Large intestine (tissue), 12 donors: ENCODE measurements at places on chromosomes 12 and 14. TPM values are rescaled to one million over a fixed set of nuclear protein-coding genes. Genes with fewer than 3 reads are reported as not detected.

GRCh38 chr12:66255737-66256136 lies 46.6 kb upstream of the HELB start:
- no peak for DNase-seq

DNA sequence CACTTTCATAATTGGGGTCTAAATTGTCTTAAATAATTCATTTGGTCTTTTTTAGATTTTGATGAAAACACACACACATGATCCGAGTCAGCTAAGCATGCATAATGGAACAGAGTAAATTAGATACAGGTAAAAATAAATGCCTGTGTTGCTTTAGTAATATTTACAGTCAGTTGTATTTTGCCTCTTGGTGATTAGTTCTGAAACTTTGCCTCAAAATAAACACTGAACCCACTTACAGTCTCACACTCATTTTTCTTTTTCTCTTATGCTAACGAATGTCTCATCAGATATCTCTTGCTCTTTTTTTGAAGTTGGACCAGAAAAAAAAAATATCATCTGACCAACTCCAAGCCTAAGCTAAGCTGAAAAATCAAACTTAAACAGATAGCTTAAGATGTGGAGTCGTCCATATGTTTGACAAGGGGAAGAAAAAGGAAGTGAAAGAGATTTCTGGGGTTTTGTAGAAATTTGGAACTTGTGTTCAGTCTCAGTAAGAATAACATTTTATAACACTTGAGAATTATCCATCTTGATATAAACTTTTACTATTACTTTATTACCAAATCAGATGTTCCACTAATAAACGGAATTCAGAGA lies 592.5 kb downstream of the RPL10L start:
- no peak for DNase-seq

DNA sequence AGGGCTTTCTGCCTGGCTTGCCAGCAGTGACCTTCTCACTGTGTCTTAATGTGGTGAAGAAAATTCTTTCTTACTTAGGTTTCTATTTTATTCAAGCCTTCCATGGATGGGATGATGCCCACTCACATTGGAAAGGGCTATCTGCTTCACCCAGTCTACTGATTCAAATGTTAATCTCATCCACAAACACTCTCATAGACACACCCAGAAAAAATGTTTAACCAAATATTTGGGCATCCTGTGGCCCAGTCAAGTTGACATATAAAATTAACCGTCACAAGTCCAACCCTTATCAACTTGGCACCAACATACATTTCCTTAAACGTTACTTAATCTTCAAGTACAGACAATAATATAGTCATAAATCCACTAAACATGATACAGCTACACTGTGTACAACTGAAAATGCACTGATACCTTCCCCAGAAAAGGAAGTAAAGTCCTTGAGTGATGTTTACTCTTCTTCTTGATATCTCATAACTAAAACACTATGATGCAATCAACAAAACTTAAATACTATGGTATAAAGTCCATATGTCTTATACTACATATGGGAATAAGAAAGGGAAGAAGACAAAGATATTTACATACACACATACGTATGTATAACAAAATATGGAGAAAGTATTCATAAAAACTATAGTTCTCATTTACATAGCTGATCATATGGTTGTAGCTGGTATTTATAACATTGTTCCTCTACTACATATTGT lies 394.7 kb upstream of the NOVA1 start:
- DNase-seq = no peak

DNA sequence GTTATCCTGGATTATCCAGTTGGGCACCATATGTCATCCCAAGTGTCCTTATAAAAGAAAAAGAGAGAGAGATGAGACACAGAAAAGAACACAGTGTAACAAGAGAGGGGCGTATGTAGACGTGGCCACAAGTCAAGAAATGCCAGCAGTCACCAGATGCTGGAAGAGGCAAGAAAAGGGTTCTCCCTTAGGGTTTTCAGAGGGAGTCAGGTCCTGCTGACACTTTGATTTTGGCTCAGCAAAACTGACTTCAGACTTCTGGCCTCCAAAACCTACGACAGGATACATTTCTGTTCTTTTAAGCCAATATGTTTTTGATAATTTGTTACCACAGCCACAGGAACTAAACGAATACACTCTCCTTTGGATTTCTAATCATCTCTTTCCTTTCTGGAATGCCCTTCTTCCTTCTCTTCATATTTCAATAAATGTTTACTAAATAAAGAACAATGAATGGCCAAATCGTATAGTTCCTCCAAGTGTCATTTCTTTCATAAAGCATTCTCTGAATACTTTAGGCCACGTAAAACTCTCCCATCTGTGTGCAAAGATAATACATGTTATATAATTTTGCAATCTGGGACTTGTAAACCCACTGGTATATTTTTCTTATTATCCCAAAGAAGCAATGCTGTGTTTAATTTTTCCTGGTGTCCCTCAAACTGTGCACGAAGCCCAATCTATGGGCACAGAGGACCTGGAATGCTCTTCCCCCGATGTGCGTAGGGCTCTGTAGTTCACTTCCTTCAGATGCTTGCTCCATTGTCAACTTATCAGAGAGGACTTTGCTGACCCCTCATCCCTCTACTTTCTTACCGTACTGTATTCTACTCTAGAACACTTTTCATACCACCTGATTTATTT lies 303.6 kb downstream of the CEP128 start:
- no peak for DNase-seq

- no peak for DNase-seq
These were observed 13.7 kb downstream of the SIX4 start for GRCh38 chr14:60710494-60710893.

- DNase-seq = no peak
These were observed 11.2 kb downstream of the KCNH3 start for GRCh38 chr12:49549735-49550692.

DNA sequence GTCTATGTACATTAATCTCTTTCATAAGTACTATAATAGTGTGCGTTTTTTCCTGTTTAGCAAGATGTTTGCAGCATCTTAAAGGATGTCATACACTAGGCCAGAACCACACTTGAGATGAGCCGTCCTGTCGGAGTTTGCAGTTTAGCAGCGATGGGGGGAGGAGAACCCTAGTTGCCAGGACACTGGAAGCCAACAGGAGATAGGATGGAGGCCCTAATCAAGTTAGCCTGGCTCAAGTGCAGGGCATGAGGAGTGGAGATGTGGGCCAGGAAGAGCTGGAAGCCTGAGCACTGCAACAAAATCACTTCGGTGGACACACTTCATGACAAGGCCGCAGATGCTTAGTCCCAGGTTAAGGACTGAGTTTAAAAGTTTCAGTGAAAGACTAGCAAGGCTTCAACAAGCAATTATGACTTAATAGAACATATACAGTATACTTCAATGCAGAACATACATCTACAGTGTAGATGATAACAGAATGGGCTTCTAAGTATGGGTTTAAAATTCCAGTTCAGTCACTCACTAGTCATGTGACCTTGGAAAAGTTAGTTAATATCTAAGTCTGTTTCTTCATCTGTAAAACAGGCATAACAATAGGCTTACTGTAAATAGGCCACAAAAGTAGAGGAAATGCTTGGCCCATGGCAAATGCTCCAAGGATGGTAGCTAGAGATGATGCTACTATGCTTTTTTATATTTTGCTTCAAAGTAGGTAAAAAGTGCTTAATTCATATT lies 77.1 kb downstream of the PTPN21 start:
- no peak for DNase-seq

DNA sequence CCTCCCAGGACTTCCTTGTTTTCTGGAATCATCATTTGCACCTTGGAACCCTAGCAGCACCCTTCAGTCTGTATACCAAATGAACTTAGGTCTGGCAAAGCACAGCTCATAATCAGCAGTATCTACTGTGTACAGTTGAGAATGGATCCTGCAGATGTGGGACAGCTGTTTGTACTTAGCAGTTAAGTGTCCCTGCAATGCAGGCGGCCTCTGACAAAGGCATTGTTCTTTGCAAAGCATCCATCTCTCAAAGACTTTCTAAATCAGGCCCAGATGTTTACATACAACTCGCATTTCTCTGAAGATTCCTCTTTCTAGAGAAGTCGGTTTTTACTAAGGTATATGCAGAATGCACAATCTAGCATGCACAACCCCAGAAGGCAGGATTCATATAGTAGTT lies 170.5 kb upstream of the RBM19 start:
- no peak for DNase-seq

IL22 gene
- polyA plus RNA-seq = not detected

- no peak for DNase-seq
These were observed 436.2 kb upstream of the FLRT2 start for GRCh38 chr14:85093631-85094330.

- peak; percentile 86 for DNase-seq
These were observed 113.4 kb upstream of the PELI2 start for GRCh38 chr14:56004786-56005185.

MMP19 gene
- polyA plus RNA-seq = 2.5 TPM

KLRB1 gene
- 7.8 TPM for polyA plus RNA-seq

TSHR gene
- 0.16 TPM for polyA plus RNA-seq

DNA sequence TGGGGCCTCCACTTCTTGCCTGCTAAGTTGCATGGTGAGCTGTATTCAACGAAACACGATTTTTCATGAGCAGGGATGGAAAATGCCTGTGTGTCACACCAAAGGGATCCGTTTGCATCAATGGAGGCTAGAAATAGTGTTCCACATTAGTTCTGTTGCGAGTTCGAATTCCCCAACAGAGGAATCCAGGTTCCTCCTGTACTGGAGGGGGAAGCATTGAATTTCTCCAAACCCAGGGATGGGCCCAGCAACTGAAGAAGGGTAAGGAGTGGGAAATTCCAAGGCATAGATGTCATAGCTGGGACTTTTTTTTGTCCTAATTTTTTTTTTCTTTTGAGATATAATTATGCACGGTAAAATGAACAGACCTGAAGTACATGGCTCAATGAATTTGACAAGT lies 336.2 kb downstream of the DPF3 start:
- no peak for DNase-seq

SPTB gene
- polyA plus RNA-seq = 2.9 TPM

DNA sequence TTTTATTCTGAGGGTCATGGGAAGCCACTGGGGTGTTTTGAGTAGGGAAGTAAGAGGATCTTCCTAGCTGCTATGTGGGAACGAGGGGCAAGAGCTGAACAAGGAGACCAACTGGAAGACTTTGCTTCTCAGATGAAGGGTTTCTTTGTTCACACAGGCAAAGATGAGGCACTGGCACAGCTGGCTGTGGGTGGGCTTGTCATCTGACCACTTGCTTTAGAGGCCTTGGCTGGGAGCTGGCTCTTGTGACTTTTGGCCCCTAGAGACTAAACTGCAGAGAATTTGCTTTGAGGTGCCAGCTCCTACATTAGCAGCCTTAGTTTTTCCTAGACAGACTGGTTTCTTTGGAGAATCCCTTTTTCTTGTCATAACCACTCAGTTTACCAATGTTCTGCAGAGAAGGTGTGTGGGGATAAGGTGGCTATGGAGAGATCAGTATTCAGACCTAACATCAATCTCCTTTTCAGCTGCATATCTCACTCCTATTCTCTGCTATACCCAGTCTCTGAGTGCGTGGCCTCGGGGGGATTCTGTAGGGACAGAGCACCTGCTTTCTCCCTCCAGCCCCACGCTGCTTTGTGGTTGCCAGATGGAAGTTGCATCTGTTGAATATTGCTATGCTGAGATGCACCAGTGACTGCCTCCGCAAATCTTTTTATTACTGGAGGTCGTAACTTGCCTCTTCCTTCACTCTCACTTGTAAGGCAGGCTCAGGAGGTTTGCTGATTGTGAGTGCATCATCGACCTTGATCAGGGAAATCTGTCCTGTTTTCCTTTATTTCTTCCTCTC lies 12.7 kb downstream of the PPP2R5C start:
- DNase-seq = no peak

- DNase-seq = no peak
These were observed 10.7 kb upstream of the FBRSL1 start for GRCh38 chr12:132479291-132479690.

DNA sequence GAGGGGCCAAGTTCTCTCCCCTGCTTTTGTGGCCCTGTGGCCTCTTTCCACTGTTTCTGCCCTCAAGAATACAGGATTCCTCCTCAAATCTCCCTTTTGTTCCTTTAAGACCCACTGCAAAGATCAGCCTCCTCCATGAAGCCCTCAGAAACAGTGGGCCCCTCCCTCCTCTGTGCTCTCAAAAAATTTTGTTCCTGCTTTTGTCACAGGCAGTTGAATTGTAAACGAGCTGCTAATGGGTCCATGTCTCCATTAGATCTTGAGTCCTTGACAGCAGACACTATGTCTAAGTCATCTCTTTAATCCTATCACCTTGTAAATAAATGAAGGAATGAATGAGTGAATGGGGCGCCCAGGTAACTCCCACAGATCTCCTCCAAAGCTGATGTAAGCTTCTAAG lies 175.2 kb downstream of the ESRRB start:
- no peak for DNase-seq

DNA sequence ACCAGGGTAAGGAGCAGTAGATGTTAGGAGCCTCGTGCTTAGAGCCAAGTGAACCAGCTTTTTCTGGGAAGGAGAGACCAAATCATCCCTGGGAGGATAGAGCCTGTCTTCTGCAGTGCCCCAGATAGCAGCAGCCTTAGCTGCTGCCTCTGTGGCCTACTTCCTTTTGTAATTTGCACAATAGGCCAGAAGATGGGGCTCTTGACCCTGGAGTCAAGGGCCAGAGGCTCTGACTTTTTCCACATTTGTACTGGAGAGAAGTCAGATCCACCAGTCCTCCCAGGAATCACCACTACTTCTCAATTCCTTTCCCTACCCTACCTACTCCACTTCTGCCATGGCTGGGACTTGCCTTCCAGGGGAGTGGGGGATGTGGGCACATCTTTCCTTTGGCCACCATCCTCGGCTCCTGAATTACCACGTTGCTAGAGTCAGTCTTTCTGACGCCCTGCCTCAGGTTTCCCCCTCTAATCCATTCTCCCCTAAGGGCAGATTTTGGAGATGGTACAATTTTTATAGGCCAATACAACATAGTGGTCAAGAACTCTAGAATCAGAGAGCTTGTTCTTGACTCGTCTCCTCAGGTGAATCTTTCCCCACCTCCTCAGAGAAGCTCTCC lies 3.3 kb upstream of the SLC4A8 start:
- DNase-seq = peak; percentile 67

APOF gene
- polyA plus RNA-seq = 0.06 TPM

DNA sequence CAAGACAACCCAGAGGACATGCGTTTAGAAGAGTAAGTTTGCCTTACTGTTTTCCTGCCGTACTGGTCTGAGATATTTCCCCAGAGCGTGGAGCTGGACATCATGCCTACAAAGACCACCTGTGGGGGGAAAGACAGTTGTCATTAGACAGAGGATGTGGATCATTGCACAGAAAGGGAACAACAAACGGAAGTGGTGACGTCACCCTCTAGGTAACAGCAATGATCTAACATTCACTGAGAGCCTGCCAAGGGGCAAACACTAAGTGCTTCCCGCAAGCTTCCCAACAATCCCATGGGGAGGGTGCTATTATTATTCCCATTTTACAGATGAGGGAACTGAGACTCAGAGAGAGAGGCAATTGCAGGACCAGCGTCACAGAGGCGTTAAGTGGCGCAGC lies 48.5 kb downstream of the SVOP start:
- DNase-seq = no peak

DACT1 gene
- polyA plus RNA-seq = 13.5 TPM

- no peak for DNase-seq
These were observed 3.9 kb upstream of the SYNE2 start for GRCh38 chr14:63848890-63849289.

FOXJ2 gene
- 12.4 TPM for polyA plus RNA-seq

GRCh38 chr12:27841392-27841882 lies 61.4 kb upstream of the MANSC4 start:
- DNase-seq = peak; percentile 75
